Activated T-helper 2 cell treated with anti-CD3 and anti-CD28 coated beads, Interferon-gamma antibody, Interleukin-2, Interleukin-4, amounts not matched to agents 10 μg/mL and 5 μg/mL and 100 μg/mL, durations not matched to agents 14 hours and 24 hours and 36 hours (primary cell): ENCODE measurements at places on chromosomes 5 and 9.

DNA sequence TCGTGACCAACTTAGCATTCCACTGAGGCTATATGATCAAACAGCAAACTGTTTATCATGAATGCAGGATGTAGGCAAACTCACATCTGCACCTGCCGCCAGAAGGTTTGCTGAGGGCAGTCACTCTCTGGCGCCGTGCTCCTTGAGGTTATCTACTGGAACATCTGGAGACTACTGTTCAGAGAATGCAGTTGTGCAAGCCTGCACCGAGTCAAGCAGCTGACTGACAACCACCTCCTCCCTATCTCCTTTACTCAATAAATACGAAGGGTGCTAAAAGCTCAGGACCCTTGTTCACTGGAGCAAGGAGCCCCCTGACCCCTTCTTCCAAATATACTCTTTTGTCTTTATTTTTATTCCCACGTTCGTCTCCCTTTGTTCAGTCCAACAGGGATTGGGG lies 27.1 kb downstream of the CCDC125 start:
- H3K4me1 ChIP-seq: peaks cover 3% of the 10 kb centered on the region
- peaks cover 43% of the 10 kb centered on the region for H3K36me3 ChIP-seq
- H3K4me3 ChIP-seq: no peak overlapping the region
- no peaks in the 10 kb centered on the region for H3K27me3 ChIP-seq
- no peak for DNase-seq
- no peak overlapping the region for H3K27ac ChIP-seq

DNA sequence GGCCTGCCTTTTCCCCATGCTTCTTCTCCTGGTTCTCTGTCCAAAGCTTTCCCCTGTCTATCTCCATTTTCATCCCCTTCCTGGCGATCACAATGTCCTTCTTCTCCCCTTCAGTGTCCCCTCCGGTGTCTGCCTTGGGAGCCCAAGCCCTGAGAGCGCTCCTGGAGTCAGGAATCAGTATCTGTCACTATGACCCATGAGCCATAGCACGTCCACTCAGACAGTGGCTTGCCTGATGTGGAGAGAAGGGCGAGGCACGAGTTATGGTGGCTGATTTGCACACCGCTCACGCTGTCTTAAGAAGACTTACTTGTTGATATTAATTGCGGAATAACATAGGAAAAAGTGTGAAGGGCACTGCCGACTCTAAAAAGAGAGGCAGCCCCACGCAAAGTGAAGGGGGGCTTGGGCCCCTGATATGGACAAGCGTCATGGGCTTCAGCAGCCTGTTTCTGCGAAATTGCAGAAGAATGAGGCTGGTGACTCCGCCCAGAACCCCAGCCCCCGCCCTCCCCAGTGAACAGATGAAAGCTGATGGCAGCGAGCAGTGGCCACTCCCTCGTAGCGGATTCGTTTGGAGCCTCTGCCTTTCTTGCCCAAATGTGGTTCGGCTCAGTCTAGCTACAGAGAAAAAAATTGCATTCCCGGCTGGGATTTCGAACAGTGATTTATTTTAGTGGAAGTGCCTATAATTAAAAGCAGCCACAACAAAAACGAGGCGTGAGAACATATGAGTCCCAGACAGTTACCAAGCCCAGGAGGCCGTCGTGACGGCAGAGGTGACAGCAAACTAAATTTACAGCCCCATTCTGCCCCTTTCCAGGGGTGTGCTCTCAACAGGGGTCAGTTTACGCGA lies 149.8 kb downstream of the ICE1 start:
- no peaks in the 10 kb centered on the region for H3K36me3 ChIP-seq

- no peak overlapping the region for H3K4me3 ChIP-seq
- peak overlapping the region; percentile 17 for H3K27ac ChIP-seq
- no peak for DNase-seq
- H3K36me3 ChIP-seq: peaks cover 14% of the 10 kb centered on the region
- H3K27me3 ChIP-seq: no peaks in the 10 kb centered on the region
- peaks cover 38% of the 10 kb centered on the region for H3K4me1 ChIP-seq
These were observed 12.9 kb downstream of the TJP2 start for GRCh38 chr9:69186841-69187611.

GRCh38 chr5:84378420-84378819 lies 6.3 kb downstream of the EDIL3 start:
- H3K4me3 ChIP-seq: no peak overlapping the region
- no peak for DNase-seq
- H3K27ac ChIP-seq: no peak overlapping the region
- H3K4me1 ChIP-seq: peaks cover 6% of the 10 kb centered on the region
- H3K36me3 ChIP-seq: no peaks in the 10 kb centered on the region

DNA sequence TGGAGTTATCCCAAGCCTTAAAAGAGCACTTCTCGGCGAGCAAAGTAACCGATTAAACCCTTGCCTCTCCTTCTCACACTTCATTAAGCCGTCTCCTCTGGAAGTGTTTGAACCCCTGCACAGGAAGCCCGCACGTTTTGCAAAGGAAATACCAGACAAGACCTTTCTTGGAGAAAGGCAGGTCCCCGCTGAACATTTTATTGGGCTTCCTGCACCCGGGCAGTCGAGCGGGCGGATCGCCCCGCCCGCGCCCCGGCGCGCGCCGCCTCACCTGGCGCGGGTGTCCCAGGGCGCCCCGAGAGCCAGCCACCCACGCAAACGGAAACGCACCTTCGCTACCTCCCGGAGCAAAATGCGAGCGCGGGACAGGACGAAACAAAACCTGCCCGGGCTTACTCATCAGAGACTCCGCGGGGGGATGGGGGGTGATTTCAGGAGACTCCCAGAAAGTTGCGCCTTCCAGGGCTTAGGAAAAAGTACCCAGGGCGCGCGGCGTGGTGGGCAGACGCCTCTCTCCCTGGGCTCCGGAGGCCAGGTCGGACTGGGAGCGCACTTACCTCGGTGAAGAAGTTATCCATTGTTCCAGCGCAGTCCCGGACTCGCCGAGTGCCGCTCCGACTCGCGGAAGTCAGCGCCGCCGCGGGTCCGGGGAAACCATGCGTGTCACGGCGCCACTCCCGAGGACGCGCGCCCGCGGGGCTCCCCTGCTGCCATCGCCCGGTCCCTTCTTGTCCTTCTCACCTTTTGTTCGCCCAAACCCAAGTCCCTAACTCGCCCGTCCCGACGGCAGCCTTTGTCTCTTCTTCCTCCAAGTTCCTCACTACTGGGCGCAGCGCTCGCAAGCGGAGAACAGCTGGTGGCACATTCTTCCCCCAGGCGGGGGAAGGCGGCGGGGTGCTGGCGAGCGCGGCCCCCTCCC lies 598 bp downstream of the MYO10 start:
- peak overlapping the region; percentile 80 for H3K4me3 ChIP-seq
- DNase-seq: peak; percentile 10
- H3K36me3 ChIP-seq: no peaks in the 10 kb centered on the region
- H3K27ac ChIP-seq: no peak overlapping the region
- peaks cover 28% of the 10 kb centered on the region for H3K4me1 ChIP-seq

DNA sequence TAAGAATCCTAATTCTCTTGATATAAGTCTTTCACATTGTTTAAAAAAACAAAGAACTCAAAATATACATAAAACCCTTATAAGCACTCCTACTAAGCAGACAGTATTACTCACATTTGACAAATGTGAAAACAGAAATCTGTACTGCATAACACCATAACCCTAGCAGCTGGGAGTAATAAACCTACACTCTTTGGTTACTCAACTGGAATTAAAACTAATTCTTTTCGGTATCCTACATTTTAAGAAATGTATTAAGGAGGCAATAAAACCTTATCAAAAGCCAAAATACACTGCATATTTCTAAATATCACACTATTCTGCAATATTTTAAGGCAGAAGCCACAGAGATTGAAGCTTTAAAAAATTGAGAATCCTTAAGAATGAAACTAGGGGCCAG lies 6.8 kb downstream of the AUH start:
- H3K36me3 ChIP-seq: peaks cover 81% of the 10 kb centered on the region
- peaks cover 64% of the 10 kb centered on the region for H3K4me1 ChIP-seq
- peak overlapping the region; percentile 64 for H3K27ac ChIP-seq
- DNase-seq: no peak

GRCh38 chr9:70119786-70120185 lies 76.1 kb downstream of the MAMDC2 start:
- no peak overlapping the region for H3K4me3 ChIP-seq
- DNase-seq: no peak
- H3K36me3 ChIP-seq: no peaks in the 10 kb centered on the region
- H3K27ac ChIP-seq: no peak overlapping the region

DNA sequence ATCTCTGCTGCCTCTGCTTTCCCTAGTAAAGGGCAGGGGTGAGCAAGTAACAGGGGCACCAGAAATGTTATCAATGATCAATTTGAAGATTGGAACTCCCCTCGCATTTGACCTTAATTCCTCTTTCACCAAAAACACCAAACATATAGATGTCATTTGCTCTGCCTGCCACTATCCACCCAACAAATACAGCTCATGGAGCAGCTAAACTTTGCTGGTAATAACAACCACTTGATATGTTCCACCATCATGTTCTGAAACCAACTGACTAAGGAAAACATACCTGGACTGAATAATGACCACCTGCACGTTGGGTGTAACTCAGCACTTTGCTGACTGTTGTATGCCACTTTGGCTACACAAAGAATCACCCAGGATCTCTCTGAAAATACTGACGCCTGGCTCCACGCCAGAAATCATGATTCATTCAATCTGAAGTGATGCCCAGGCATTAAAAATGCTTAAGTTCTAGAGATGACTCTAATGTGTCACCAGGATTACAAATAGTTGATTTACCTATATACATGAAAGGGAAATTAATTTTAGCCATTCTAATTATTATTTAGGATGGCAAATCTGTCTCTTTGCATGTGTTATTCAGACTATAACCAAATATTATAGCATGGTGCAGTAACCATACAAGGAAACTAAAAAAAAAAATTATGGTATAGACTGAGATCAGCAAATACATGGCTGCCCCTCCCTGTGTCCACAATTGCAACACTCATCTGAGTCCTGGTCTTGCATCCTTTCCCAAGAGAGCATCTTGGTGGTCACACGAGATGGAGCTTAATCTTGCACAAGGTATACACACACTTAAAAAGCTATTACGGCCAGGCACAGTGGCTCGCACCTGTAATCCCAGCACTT lies 43.1 kb upstream of the TTC39B start:
- no peak overlapping the region for H3K27ac ChIP-seq
- no peaks in the 10 kb centered on the region for H3K27me3 ChIP-seq
- DNase-seq: no peak
- no peak overlapping the region for H3K4me3 ChIP-seq
